ENCODE measurements at places on chromosomes 6 and 20.

DNA sequence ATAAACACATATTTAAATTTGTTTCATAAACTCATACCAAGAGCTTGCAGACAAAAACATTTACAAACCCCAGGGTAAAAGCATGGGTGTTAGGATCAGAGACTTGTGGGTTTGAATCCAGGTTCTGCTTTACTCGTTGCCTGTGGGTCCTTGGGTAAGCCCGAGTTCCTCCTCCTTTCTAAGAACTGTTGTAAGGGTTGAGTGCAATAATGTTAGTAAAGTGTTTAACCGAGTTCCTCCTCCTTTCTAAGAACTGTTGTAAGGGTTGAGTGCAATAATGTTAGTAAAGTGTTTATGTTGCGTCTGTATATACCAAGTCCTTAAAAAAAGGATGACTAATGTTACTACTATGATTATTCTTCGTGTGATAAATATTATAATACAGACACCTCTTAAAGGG lies 18.7 kb downstream of the CCDC170 start:
- DNase-seq: peak; percentile 95

DNA sequence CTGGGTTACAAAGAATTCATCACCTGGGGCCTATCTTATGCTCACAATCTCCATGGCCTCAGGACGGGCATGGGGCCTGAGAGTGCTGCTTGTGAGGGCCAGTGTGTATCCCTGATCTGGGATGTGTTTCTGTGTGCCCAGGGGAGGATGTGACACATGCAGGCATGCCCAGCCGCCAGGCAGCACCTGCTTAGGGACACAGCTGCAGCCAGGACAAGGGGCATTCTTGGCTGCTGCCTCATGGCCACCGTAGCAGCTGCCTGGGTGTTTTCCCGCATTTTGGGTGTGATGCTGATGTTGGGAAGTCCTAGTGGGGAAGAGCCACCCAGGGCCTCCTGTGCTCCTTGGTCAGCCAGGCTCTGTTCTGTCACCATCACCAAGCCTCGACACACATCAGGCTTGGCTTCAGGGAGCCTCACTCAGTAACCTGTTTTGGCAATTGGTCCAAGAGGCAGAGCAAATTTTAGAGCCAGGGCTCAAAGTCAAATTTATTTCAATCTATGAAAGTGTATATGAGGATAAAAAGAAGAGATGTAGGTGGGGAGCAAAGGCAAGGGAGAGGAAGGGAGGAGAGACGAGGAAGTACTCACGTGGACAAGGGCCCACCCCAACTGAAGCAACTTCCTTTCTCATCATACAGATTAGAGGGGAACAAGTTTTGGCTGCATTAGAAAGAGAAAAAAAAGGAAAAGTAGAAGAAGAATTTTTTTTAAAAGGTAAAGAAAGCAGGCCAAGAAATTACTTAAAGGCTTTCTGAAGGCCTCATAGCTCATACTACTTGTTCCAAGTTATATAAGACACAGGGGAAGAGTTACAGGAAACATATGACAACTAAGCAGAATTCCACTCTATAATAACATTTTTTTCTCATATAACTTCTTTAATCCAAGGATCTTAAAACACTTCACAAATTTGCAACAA lies 269.9 kb upstream of the SUPT3H start:
- DNase-seq: peak; percentile 14

GRCh38 chr20:22821081-22821727 lies 213.9 kb upstream of the SSTR4 start:
- no peak for DNase-seq

GRCh38 chr6:163176097-163176496 lies 238.4 kb upstream of the QKI start:
- DNase-seq: no peak

GRCh38 chr20:50522053-50522674 lies 12.0 kb downstream of the PTPN1 start:
- DNase-seq: no peak

- DNase-seq: no peak
Observed at GRCh38 chr20:55567826-55568225, 437.5 kb downstream of the CBLN4 start.

DNA sequence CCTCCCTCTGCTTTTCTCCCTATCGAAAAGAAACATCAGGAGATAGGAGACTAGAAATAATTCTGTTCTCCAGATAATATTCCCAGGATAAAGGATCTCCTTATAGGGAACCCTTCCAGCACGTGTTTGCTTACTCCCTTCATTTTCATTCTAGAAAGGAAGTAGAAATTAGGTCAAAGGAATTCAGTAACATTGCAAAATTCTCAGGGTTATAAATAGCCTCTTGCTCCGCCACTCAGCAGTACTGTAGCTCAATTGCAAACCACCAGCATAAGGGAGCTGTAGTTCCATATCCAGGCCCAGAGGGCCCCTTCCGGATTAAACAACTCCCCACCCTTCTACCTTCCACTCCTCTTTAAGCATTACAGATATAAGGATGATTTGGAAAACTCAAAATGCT lies 6.2 kb downstream of the ELMO2 start:
- DNase-seq: peak; percentile 83

DNA sequence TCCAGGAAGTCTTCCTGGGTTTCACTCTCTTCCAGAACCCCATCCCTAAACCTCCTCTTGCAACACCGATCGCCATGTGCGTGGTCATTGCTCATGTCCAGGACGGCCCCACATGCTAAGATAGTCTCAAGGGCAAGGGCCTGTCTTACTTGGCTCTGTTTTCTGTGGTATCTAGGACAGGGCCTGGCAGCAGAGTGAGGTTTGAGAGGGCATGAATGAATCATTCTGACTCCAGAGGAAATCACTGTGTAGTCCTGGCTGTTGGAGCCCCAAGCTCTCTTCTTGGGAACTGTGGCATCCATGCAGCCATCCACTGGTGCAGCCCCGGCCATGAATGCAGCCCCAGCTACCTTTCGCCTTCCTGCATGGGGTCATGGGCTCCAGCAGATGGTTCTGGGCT lies 12.4 kb downstream of the SIRPA start:
- DNase-seq: no peak

GRCh38 chr6:15299430-15300131 lies 53.7 kb downstream of the JARID2 start:
- DNase-seq: peak; percentile 55

DNA sequence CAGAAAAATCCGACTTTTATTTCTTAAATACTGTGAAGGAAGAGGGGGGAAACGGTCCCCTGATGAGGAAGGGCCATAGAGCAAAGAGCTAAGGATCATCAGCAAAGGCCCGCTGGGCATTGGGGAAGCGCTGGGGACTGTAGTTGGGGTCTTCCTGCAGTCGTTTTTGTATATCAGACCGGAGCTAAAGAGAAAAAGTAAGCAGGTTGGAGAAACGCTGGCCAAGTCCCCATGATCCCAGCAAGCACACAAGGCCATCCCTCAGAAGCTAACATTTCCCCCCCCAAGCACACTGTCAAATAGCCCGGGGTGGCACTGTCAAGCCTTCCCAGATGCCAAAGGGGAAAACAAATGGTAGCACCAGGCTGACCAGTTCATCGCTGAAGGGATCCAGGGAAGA lies 13.4 kb downstream of the BAG6 start:
- no peak for DNase-seq

Data from inflammatory macrophage (primary cell).